ENCODE measurements at places on chromosomes 5 and 9. TPM values are rescaled to one million over a fixed set of nuclear protein-coding genes. Genes with fewer than 3 reads are reported as not detected.

FAM169A gene
- 8.8 TPM for total RNA-seq

CAMK4 gene
- not detected for total RNA-seq

NDUFS6 gene
- 117 TPM for total RNA-seq

ANKRD31 gene
- total RNA-seq = 0.05 TPM

GKAP1 gene
- total RNA-seq = 7.0 TPM

SLC34A3 gene
- 0.07 TPM for total RNA-seq

ACTBL2 gene
- 0.05 TPM for total RNA-seq

SMIM3 gene
- 4.5 TPM for total RNA-seq

MSMP gene
- not detected for total RNA-seq

MPDZ gene
- 12.0 TPM for total RNA-seq

NEUROG1 gene
- not detected for total RNA-seq

CDKN2AIPNL gene
- 44.8 TPM for total RNA-seq

WNK2 gene
- total RNA-seq = 5.8 TPM

CFAP90 gene
- total RNA-seq = 0.41 TPM

NR2F1 gene
- 5.2 TPM for total RNA-seq

TRIM36 gene
- total RNA-seq = 2.4 TPM

PRR16 gene
- total RNA-seq = not detected

PRUNE2 gene
- total RNA-seq = not detected

NR6A1 gene
- total RNA-seq = 1.9 TPM

SLC4A9 gene
- not detected for total RNA-seq

EPB41L4A gene
- 1.3 TPM for total RNA-seq

TYRP1 gene
- not detected for total RNA-seq

TAF11L10 gene
- not detected for total RNA-seq

PLEKHG4B gene
- total RNA-seq = 0.56 TPM

SLC6A7 gene
- 0.02 TPM for total RNA-seq

MARVELD2 gene
- 2.6 TPM for total RNA-seq

SMIM33 gene
- not detected for total RNA-seq

C8G gene
- total RNA-seq = 1.1 TPM

ZFAND5 gene
- total RNA-seq = 136 TPM

PCDHB9 gene
- not detected for total RNA-seq

SURF2 gene
- 41.1 TPM for total RNA-seq

All from A549 treated with DMSO at 1 μM for 4 hours (cell line).